ENCODE measurements at places on chromosomes 7 and 10.

GRCh38 chr7:76267107-76267893, 35.2 kb upstream of the HSPB1 start:
- H3K27ac ChIP-seq = no peak overlapping the region
- DNase-seq = no peak
- H3K27me3 ChIP-seq = peaks cover 16% of the 10 kb centered on the region
- H3K36me3 ChIP-seq = no peaks in the 10 kb centered on the region
- no peaks in the 10 kb centered on the region for H3K4me1 ChIP-seq

DNA sequence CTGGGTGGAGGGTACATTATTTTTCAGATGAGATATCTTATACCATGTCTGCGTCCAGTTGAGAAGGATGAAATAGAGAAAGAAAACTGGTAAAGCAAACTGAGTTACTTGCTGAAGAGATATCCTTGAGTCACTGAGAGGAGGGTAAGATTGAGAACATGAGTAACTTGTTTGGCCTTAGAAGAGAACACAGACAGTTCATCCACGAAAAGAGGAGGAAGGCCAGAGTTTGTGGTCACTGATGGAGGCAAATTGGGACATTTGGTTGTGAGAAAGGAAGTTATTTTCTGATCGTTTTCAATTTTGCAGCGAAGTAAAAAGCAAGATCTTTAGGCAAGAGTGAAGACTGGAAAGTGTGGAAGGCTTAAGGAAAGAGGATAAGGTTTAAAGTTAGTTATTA, 15.6 kb downstream of the MBL2 start:
- H3K36me3 ChIP-seq = no peaks in the 10 kb centered on the region
- DNase-seq = no peak
- no peaks in the 10 kb centered on the region for H3K27me3 ChIP-seq
- H3K4me3 ChIP-seq = no peak overlapping the region

DNA sequence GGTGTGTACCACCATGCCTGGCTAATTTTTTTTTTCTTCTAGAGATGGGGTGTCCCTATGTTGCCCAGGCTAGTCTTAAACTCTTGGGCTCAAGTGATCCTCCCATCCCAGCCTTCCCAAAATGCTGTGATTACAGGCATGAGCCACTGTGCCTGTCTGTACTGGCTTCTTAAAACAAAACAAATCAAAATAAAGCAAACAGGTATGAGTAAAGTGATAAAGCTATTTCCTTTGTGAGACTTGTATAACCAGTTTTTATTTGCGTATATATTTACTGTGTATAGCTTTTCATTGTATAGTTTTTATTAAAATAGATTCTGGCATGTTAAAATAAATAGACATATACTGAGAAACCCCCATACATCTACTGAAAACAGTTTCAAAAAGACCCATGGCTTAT, 14.3 kb downstream of the LCOR start:
- H3K4me1 ChIP-seq = no peaks in the 10 kb centered on the region
- no peaks in the 10 kb centered on the region for H3K27me3 ChIP-seq
- no peak overlapping the region for H3K4me3 ChIP-seq
- H3K36me3 ChIP-seq = no peaks in the 10 kb centered on the region

GRCh38 chr10:70651661-70652060, 20.6 kb upstream of the ADAMTS14 start:
- DNase-seq = no peak
- H3K4me3 ChIP-seq = no peak overlapping the region
- no peaks in the 10 kb centered on the region for H3K4me1 ChIP-seq
- no peak overlapping the region for H3K27ac ChIP-seq

DNA sequence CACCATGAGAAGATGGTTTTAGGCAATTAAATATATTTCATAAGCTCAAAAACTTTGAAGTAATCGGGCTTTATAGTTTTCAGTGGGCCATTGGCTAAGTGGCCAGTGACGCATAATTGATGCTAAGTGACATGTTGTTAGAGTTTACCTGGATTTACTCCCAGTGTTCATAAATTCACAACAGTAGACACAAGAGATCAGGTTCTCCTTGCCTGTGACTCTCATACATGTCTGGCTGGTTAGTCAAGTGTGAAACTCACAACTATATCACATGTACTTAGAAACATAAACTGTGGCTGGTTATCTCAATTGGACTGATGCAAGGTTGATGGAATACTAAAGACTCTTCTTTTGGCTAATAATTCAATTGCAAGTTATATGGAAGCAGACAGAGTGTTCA, 26.2 kb downstream of the ASB15 start:
- no peaks in the 10 kb centered on the region for H3K4me1 ChIP-seq
- H3K27ac ChIP-seq = no peak overlapping the region
- H3K36me3 ChIP-seq = no peaks in the 10 kb centered on the region
- H3K4me3 ChIP-seq = no peak overlapping the region

- H3K4me3 ChIP-seq = no peak overlapping the region
- peaks cover 5% of the 10 kb centered on the region for H3K4me1 ChIP-seq
- no peak overlapping the region for H3K27ac ChIP-seq
- no peaks in the 10 kb centered on the region for H3K36me3 ChIP-seq
Measured at GRCh38 chr7:70312336-70312735, 714.1 kb downstream of the AUTS2 start.

- H3K27ac ChIP-seq = no peak overlapping the region
- H3K36me3 ChIP-seq = no peaks in the 10 kb centered on the region
- H3K4me1 ChIP-seq = peaks cover 37% of the 10 kb centered on the region
Measured at GRCh38 chr10:119211176-119211575, 3.8 kb downstream of the GRK5 start.

GRCh38 chr10:76033457-76034196, 602.2 kb downstream of the LRMDA start:
- H3K36me3 ChIP-seq = no peaks in the 10 kb centered on the region
- H3K27ac ChIP-seq = no peak overlapping the region

DNA sequence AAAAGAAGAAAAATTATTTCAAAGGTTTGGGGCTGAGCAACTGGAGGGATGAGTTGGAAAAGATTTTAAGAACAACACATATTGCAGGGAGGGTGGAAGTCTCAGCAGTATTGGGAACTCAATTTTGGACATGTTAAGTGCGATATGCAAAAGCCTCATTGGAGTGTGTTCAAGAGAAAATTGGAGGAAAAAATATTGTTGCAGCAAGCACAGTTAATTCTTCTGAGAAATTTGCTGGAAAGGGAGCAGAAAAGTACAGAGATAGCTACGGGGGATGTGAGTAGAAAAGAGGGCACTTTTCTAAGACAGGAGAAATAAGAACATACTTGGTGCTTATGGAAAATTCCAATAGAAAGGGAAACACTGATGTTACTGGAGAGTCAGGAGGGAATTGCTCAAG, 59.8 kb upstream of the MAGI2 start:
- no peaks in the 10 kb centered on the region for H3K4me1 ChIP-seq
- no peak overlapping the region for H3K4me3 ChIP-seq
- H3K36me3 ChIP-seq = no peaks in the 10 kb centered on the region
- DNase-seq = no peak
- no peaks in the 10 kb centered on the region for H3K27me3 ChIP-seq
- no peak overlapping the region for H3K27ac ChIP-seq

GRCh38 chr7:155565596-155565995, 19.2 kb upstream of the CNPY1 start:
- no peaks in the 10 kb centered on the region for H3K36me3 ChIP-seq
- H3K27ac ChIP-seq = no peak overlapping the region
- no peak for DNase-seq
- no peak overlapping the region for H3K4me3 ChIP-seq

DNA sequence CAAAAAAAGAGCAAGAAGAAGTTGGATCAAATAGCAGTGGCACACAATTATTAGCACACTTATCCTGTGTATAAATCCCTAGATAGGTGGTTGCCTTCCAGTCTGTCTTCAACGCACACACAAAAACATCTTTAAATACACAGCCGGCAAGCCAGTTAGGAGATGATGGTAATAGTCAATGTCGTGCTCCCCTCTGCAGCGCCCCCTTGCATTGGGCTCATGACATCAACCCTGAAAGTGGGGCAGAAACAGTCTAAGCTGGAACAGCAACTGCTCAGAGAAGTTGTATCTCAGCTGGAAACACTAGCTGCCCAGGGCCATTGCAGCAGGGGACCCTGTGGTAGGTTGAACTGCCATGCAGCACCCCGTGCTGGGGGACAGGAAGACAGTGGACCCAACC, 179.5 kb upstream of the YAE1 start:
- H3K27me3 ChIP-seq = no peaks in the 10 kb centered on the region
- no peak for DNase-seq
- no peak overlapping the region for H3K4me3 ChIP-seq
- H3K36me3 ChIP-seq = no peaks in the 10 kb centered on the region

DNA sequence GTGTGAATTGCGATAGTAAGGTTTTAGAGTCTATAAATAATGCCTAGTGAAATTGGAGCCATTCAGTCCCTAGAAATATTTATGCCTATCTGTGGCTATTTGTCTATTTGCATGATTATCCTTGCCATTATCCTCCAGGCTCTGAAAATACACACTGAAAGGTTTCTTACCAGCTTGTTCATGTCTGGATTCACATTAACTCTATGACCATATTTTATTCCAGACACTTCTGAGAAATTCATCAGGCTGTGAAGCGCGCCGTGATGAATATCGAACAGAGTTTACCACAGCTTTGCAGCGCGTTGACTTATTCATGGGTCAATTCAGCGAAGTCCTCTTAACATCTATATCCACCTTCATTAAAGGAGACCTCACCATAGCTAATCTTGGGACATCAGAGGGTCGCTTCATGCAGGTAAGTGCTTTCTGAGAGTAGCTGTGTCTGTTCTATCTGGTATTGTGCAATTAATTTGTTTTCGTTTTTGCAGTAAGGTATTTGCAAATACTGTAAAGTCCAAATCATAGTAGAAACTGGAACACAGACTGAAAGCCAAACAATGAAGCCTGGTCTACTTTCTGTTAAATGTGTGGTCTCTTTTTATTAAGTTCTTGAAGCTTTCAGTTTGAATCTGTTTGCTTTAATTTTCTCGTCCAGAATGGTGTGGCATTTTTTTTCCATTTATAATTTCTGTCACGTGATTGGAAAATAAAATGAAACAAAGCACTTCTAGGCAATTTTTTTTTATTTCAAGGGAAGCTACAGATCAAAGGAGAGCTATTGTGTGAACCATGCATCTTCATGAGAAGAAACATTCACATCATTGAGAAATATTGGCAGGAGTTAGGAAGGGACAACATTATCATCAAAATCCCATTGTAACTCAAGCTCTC, 59.7 kb downstream of the MET start:
- H3K27me3 ChIP-seq = no peaks in the 10 kb centered on the region
- no peaks in the 10 kb centered on the region for H3K36me3 ChIP-seq
- peaks cover 22% of the 10 kb centered on the region for H3K4me1 ChIP-seq

DNA sequence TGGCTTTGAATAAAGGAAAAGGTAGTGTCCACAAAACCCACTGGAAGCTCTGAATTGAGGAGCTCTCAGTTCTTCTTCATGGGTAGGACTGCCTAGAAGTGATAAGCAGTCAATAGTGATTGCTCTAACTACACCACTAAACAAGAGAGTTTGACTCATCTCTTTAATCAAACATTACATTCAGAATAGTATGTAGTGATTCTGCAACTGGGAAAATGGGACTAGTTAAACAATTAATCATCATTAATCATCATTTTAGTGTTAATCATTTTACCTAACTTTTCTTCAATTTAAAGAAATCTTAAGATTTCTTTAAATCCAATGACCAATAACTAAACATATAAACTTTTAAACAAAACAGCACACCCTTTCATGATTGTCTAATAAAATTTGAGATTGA, 484.0 kb upstream of the FZD8 start:
- no peaks in the 10 kb centered on the region for H3K36me3 ChIP-seq
- H3K4me1 ChIP-seq = no peaks in the 10 kb centered on the region
- no peak overlapping the region for H3K4me3 ChIP-seq

DNA sequence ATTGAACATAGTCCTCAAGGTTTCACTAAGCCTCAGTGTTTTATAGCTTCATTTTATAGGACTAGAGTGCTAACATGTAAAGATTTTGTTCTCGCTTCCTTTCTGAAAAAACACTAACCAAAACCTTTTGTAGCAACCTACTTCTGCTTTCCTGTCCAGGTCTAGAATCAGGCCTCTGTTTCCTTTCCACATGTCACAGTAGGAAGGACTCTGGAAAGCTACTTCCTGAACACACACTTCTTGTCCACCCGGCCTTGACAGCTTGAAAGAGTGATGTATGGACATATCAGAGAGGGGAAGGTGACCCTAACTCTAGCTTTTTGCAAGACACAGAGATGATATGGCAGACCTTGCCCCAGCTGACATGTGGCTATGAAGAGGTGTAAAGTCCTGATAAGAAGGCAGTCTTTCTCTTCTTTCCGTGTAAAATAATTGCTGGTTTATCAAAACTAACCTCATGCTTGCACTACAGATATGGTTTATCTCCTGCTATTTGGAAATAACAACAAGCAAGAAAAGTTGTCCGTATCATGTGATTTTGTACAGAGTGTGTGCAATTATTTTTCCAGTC, 175.4 kb downstream of the SKAP2 start:
- H3K27ac ChIP-seq = peak overlapping the region; percentile 51
- peak; percentile 74 for DNase-seq
- no peaks in the 10 kb centered on the region for H3K27me3 ChIP-seq
- H3K4me1 ChIP-seq = peaks cover 48% of the 10 kb centered on the region
- no peak overlapping the region for H3K4me3 ChIP-seq

DNA sequence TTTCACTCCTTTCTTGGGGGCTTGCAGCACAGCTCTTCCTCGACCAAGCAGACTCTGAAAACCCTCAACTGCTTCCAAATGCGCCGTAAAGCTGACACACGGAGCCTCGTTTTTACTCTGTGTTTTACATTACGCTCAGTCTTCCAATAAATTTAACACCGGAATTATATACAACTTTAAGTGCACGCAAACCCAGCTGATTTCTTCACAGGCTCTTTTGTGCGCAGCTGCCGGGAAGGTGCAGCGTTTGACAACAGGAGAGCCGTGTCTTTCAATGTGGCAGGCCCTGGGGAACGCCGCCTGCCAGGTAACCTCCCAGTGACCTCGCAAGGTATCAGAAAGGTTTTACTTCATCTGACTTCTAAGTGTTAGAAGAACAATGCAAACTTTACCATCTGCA, 35.0 kb downstream of the GFRA1 start:
- H3K4me3 ChIP-seq = no peak overlapping the region
- no peak overlapping the region for H3K27ac ChIP-seq
- H3K27me3 ChIP-seq = no peaks in the 10 kb centered on the region
- DNase-seq = no peak
- H3K4me1 ChIP-seq = no peaks in the 10 kb centered on the region

DNA sequence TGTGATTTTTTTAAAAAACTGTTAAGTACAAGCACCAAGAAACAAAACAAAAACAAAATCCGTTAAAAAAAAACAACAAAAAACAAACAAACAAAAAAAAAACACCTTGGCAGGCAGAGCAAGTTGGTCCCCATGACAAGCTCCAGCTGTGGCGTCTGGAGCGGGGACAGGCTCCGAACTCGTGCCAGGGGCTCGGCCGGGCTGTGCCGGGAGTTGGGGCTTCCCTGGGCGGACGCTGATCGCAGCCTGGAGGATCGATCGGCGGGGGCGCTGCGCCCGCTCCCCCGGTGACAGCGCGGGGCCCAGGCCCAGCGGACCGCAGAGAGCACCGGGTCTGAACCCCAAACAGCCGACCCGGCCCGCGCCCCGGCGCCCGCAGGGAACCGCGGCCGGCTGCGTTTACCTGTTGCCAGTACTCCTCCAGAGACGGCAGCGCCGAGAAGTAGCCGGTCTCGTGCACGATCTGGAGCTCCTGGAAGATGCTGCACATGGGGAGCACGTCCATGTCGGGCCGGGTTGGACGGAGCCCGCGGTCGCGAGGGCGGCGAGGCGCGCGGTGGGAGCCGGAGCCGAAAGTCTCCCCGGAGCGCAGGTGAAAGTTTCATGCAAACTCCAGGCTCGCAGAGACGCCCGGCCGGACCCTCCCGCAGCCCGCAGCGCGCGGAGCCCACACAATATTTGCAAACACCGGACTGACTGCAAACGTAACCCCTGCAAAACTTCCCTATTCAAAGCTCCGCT, at the start of gene KLF6:
TSS of gene KLF6 (minus strand) at position 700 of the 741 bp plus-strand sequence. CDS start at position 505, 195 bp downstream.
- peaks cover 22% of the 10 kb centered on the region for H3K4me1 ChIP-seq
- H3K27me3 ChIP-seq = no peaks in the 10 kb centered on the region
- peaks cover 27% of the 10 kb centered on the region for H3K36me3 ChIP-seq
- DNase-seq = peak; percentile 49
- H3K27ac ChIP-seq = peak within 1 kb of the TSS; percentile 99
